ENCODE measurements at places on chromosomes 6 and 20.

GRCh38 chr6:21024616-21025015 is 490.4 kb downstream of the CDKAL1 start:
- DNase-seq: no peak

GRCh38 chr6:43334466-43335095 is 26.0 kb upstream of the CRIP3 start:
- peak; percentile 57 for DNase-seq

- DNase-seq: no peak
These were observed 80.6 kb downstream of the KCNQ5 start for GRCh38 chr6:72702421-72702820.

DNA sequence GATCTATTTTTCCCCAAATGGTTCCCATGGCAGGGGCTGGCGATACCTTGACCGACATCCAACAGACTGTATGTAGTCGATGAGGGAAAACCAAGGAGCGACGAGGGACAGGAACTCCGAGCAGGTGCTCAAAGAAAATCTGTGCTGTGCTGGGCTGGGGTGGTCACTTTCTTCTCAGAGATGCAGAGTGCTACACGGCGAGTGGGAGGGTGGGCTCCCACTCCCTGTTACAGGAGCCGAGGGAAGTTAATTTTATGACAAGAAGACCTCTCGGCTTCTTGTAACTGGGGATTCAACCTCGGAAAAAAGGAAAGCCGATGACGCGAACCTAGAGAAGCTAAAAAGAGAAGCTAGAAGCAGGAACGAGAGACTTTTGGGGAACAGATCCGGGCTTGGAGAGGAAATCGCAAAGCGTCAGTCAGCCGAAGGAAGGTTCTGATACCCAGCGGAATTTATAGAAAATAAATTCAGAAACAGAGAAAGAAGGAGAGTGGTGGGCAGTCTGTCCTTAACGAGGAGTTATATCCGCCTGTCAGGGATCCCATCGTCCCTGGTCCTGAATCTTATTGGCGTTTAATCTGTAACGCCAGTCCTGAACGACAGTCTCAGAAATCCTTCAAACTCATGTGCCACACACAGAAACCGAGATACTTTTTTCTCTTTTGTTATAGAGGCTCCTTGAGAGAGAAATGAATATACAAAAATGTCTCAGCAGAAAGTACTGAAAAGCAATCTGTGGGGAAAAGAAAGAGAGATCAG is 84.6 kb upstream of the ZNF322 start:
- DNase-seq: peak; percentile 20

- DNase-seq: no peak
These were observed 26.6 kb upstream of the TULP4 start for GRCh38 chr6:158285656-158286021.

GRCh38 chr20:23048283-23049200 is 930 bp downstream of the THBD start:
- DNase-seq: no peak

GRCh38 chr6:165081944-165082532 is 227.4 kb downstream of the C6orf118 start:
- DNase-seq: no peak

GRCh38 chr20:36497856-36498255 is 43.5 kb upstream of the MYL9 start:
- DNase-seq: no peak

- DNase-seq: no peak
These were observed 12.9 kb downstream of the MAPK13 start for GRCh38 chr6:36142971-36143838.

- no peak for DNase-seq
These were observed 401 bp upstream of the B3GALT4 start for GRCh38 chr6:33276581-33276863.

DNA sequence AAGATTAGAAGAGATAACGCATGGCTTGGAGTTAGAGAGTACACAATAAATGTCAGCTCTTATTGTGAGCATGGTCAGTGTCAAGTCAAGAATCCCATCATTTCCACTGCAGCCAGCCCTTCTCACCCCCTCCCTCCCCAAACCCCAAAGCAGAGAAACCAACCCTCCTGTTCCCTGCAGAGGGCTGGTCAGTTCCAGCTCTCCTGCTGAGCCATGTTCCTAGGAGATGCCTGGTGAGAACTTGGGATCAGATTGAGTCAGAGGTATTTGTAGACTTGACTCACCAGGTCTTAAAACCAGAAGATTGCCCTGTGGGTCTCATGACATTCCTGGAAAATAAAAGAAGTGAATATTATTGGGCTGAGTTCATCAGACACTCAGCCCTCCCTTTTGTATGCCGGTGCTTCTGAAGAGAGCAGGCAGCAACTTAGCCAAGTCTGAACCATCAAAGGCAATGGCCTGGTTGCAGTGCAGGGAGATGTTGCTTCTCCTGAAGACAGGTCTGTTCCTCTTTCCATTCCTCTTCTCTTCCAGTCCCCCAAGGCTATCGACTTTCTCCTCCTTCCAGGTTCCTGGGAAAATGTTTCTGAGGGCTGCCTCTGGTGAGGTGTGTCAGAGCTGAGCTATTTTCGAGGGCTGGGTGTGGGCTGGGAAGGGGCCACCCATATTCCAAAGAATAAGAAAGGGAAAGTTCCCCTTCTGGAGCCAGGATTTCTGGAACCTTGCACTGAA is 278.2 kb upstream of the SUPT3H start:
- DNase-seq: peak; percentile 100

GRCh38 chr6:63649269-63649668 is 13.7 kb downstream of the PHF3 start:
- DNase-seq: no peak

- DNase-seq: no peak
These were observed 60.2 kb downstream of the RBM38 start for GRCh38 chr20:57451431-57451794.

DNA sequence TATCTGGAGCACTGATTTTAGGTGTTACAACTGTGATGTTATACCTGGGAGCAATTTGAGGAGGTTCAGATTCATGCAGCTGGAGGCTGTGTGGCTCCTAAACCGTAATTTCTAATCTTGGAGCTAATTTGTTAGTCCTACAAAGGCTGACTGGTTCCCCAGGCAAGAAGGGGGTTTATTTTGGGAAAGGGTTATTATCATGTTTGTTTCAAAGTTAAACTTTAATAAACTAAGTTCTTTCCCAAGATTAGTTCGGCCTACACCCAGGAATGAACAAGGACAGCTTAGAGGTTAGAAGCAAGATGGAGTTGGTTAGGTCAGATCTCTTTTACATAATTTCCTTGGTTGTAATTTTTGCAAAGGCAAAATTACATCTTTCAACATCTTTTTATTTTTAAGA is 135.8 kb downstream of the MYO6 start:
- DNase-seq: no peak

DNA sequence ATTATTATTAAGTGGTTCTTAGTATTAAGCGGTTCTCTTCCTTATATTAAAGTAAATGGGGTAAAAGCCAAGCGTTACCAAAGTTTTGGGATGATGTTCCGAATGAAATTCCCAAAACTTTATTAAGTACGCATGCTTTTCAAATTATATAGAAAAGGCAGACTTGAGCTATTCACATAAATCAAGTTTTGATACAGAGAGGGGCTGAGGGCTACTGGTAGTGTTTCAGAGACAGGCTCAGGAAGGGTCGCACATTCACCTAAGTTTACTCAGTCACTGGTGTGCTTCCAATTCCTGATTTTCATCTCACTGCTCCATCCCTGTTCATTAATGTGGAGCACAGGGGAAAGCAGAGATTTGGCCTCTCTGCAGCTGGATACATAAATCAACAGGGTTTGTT is 652.2 kb downstream of the QKI start:
- DNase-seq: no peak

- DNase-seq: no peak
These were observed 156.9 kb upstream of the BEND3 start for GRCh38 chr6:107272246-107272645.

DNA sequence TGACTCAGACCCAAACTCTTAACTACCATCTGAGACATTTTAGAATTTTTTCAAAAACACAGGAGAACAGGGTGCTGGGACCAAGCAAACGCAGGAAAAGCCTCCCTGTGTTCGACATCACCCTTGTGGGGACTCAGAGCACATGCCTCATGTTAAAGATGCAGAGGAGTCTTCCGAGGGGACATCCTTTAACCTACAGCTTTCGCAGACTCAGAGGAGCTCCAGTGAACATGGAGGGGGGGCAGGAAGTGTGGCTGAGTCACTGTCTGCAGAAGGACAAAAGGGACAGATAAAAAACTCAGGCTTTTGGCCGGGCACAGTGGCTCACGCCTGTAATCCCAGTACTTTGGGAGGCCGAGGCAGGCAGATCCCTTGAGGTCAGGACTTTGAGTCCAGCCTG is 15.1 kb downstream of the BMP7 start:
- peak; percentile 51 for DNase-seq
